Lung microvascular endothelial cell (primary cell): ENCODE measurements at places on chromosomes 5 and 9. TPM values are rescaled to one million over a fixed set of nuclear protein-coding genes. Genes with fewer than 3 reads are reported as not detected.

- DNase-seq: peak; percentile 37
Observed at GRCh38 chr9:95991326-95991725, 115.8 kb downstream of the ERCC6L2 start.

Gene IL13
- not detected in 2 replicates for total RNA-seq

Gene FAM78A
- total RNA-seq: 3.3 and 3.8 TPM in 2 replicates

DNA sequence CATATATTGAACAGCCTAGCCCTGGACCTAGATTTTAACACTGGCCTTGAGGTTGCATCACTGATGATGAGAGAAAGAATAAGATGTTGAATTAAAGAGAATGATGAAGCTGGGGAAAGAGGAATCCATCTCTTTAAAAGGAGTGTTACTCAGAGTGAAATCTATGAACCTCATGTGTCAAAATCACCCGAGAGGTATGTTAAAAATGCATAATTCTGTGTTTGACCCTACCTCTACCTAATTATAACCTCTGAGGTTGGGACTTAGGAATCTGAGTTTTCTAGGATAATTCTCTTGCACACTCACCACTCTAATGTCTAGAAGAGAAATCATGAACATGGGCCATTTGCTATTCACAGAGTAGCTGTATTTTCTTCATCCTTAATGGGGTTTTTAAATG lies 479.4 kb downstream of the ENC1 start:
- no peak for DNase-seq

DNA sequence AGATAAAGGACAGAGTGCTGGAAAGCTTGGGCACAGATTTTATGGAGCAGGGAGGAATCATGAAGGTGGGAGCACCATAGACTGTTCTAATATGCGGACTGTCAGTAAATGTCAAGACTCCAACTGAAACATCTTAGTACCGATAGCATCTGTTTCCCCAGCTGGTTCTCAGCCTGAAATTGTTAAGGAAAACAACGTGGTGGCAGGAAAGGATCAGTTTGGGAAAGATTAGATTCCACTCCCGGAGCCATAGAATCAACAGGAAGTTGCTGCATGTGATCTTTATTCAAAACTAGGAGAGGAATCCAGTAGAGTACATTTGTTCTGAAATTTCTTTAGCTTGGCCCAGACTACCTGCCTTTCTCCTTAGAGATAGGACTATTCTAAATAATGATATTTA lies 559.1 kb downstream of the CSNK1G3 start:
- DNase-seq: peak; percentile 3

- no peak for DNase-seq
Observed at GRCh38 chr5:71629950-71630349, 42.8 kb downstream of the MCCC2 start.
